ENCODE measurements at places on chromosomes 6 and 20. TPM values are rescaled to one million over a fixed set of nuclear protein-coding genes. Genes with fewer than 3 reads are reported as not detected.

GRCh38 chr6:16354692-16355091 is 116.3 kb downstream of the GMPR start:
- H3K27ac ChIP-seq = no peak overlapping the region
- DNase-seq = no peak
- no peaks in the 10 kb centered on the region for H3K36me3 ChIP-seq
- no peak overlapping the region for H3K4me3 ChIP-seq
- H3K4me1 ChIP-seq = no peaks in the 10 kb centered on the region

DNA sequence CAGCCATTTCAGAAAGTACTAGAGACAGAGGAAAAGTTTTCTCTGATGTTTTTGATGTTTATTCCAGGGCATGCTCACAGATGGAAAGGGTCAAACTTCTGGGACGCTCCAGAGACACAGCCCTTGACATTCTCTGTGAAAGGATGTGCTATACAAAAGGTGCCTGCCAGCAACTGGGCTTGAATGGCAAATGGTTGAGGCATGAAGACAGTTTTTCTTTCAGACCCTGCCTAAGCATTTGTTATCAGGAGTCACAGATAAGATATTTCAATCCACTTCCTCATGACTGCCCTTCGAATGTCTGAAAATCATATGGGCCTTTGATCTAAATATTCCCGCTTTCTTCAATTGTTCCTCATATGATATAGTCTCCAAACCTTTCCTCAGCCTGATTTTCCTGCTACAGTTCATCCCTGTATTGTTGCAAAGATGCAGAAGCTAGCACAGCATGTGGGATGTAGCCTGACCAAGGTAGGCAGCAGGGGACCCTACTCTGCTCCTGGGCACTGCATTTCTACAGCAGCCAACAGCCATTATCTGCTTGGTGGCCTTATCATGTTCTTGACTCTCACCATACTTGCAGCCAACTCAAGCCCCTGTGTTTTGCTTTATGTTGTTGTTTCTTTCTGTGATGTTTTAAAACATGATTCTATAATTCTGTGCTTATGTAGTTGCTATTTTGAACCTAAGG is 14.6 kb upstream of the TXLNB start:
- no peak overlapping the region for H3K4me3 ChIP-seq
- no peak overlapping the region for H3K27ac ChIP-seq
- H3K4me1 ChIP-seq = peaks cover 4% of the 10 kb centered on the region
- DNase-seq = no peak
- H3K27me3 ChIP-seq = no peaks in the 10 kb centered on the region
- H3K36me3 ChIP-seq = no peaks in the 10 kb centered on the region

ADGB gene
- polyA plus RNA-seq = 1.4 TPM

CTSZ gene
- 189 TPM for polyA plus RNA-seq

C6orf52 gene
- polyA plus RNA-seq = 1.3 TPM

DNA sequence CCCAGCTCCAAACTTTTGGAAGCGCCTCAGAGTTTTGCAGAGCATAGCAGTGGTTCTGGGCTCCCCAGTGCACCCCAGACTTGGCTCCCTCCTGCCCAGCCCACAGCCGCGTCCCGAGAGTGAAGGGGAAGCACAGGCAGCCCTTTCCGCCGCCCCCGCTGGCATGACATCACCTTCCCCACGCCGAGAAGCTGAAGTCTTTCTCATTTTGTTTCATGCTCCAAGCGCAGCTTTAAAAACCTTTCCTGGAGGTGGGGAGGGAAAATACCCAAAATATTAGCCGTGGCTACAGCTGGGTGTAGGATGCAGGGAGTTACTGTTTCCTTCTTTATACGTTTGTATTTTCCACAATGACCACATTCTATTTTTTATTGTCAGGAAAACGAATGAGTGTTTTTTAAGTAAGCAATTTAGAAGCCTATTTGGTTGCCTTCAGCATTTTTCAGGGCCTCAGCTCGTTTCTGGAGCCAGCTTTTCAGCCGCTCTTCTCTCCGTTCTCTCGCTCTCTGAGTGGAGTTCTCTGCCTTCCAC is 72.9 kb downstream of the SNX5 start:
- no peaks in the 10 kb centered on the region for H3K27me3 ChIP-seq
- no peaks in the 10 kb centered on the region for H3K4me1 ChIP-seq
- peak; percentile 65 for DNase-seq

HLA-DOA gene
- polyA plus RNA-seq = 4.6 TPM

DNA sequence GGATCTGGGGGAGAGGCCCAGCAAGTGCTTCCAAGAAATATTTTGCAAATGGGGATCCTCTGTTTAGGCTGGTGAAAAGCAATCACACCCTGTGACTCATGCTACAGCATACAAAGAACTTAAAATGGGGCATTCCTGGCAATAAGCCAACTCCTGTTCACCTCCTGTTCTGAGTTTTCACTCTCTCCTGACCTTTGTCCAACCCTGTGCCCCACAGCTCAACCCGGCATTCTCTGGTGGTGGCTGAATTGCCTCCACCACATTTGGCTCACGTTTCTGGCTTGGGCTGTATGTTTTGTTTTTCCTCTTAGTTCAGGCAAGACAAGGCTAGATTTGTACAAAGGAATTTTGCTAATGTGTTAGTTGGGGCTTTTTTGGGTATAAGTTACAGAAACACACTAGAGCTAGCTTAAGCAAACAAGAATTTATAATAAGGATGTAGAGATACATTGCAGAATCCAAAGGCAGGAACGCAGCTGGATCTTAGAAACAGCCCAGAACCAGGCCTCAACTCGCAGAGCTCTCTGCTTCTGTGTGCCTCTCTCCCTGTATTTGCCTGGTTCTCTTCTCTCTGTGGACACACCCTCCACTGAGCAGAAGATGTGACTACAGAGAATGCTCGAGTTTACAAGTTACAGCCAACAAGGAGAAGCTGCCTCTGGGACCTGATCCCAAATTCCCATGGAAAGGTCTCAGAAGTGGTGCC is 9.4 kb downstream of the ABCC10 start:
- H3K4me1 ChIP-seq = peaks cover 8% of the 10 kb centered on the region
- no peak overlapping the region for H3K4me3 ChIP-seq
- peak; percentile 80 for DNase-seq
- H3K36me3 ChIP-seq = peaks cover 23% of the 10 kb centered on the region

All from lung (tissue), 17 donors.